ENCODE measurements at places on chromosomes 2 and 18.

DNA sequence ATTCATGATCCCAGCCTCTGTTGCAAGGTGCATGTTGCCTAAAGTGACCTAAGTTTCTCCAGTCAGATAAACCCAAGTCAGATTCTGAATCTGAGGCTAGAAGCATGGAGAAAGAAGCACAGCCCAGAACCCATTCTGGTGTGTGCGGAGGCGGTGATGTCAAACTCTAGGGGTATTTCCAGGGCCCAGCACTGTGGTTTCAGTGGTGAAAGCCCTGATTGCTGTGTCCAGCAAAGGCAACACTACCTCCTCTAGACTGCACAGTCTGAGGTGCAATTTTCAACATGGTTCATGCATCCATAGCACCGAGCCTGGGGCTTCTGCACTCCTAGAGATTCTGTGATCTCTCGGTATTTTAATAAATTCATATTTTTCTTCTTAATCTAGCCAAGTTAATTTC is 264.8 kb upstream of the KLHL29 start:
- DNase-seq, result no peak

DNA sequence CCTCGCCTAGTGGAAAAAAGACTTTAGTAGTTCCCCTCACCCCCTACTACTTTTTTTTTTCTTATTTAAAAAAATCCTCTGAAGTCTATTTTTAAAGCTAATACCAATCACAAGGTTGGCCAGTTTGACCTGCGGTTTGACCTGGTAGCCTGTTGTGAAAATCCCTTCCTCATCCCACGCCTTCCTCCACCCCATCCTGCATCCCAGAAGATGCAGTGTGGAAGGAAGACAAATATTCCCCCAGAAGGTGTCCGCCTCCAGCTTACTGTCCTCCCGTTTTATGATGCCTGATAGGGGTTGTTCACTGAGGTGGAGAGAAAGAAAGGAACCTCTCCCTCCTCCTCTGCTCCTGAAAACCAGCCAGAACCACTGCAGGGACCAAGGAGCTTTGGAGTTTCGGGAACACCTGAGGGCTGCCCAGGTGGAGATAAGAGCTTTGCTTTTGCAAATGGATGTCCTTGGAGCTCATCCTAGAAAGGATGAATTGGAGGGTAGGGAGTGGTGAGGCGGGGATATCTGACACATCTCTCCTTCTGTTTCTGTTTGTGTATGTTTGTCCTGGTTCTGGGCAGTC is 909 bp downstream of the ATP6V1C2 start:
- DNase-seq, result no peak

DNA sequence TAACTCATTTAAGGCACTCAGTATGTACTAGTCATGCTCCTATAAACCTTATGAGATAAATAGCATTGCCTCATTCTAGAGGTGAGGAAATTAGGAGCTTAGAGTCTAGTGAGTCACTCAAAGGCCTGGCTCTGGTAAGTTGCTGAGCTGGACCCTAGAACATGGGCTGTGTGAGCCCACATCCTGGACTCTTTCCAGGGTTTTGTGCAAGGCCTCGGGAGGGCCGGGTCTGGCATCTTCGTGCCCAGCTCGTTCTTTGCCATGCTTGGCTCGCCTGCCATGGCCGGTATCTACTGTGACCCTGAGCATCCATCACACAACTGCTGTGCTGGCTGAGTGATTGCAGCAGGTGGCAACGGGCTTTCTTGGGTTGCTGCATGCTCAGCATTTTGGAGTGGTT is 168.0 kb downstream of the LPIN1 start:
- no peak for DNase-seq

GRCh38 chr2:150491943-150492342 is 4.5 kb upstream of the RND3 start:
- DNase-seq, result no peak

GRCh38 chr2:135279209-135279608 is 227.1 kb downstream of the RAB3GAP1 start:
- DNase-seq, result no peak

DNA sequence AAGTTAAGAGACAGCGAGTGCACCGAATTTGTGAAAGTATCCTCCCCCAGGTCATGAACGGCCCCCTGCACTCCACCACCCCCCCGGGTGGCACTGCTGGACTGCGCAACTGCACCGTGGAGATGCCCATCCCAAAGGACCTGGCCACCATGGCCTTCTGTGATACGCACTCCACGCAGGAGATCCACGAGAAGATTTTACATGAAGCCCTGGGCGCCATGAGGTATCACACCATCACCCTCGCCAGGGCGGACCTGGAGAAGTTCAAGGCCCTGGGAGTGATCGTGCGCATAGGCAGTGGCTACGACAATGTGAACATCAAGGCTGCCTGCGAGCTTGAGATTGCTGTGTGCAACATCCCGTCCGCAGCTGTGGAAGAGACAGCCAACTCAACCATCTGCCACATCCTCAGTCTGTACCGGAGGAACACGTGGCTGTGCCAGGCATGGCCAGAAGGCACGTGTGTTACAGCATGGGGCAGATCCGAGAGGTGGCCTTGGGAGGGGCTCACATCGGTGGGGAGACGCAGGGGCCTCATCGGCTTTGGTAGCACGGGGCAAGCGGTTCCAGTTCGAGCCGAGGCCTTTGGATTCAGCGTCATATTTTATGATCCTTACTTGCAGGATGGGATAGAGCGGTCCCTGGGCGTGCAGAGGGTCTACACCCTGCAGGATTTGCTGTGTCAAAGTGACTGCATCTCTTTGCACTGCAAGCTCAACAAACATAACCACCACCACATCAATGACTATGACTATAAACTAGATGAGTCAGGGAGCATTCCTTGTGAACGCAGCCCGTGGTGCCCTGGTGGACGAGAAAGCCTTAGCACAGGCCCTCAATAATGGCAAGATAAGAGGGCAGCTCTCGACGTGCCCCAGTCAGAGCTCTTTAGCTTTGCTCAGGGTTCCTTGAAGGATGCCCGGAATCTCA is 290.8 kb upstream of the MC4R start:
- no peak for DNase-seq

- no peak for DNase-seq
Measured at GRCh38 chr2:95059656-95060370, 34.3 kb downstream of the MAL start.

GRCh38 chr2:227033471-227034148 is 130.4 kb downstream of the COL4A4 start:
- DNase-seq, result peak; percentile 24

DNA sequence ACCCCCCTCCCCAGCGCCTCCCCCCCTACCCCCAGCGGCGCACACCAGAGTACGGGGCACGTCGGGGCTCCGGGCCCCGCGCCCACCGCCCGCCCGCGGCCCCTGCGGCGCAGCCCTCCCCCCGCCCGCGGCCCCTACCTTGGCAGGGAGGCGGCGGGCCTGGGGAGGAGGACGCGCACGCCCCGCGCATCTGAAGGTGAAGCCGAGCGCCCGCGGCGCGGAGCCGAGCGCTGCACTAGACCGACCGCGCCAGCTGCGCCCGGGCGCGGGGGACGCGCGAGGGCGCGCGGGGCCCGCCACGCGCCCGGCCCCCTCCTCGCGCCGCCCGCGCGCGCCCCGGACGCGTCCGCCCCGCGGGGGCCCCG is at the start of gene ZNF516:
TSS of gene ZNF516 (minus strand) at position 237 of the 365 bp plus-strand sequence. CDS start 52,188 bp downstream, outside the sequence.
- DNase-seq, result no peak

- peak; percentile 48 for DNase-seq
Measured at GRCh38 chr2:215059724-215060123, 78.7 kb downstream of the ABCA12 start.

DNA sequence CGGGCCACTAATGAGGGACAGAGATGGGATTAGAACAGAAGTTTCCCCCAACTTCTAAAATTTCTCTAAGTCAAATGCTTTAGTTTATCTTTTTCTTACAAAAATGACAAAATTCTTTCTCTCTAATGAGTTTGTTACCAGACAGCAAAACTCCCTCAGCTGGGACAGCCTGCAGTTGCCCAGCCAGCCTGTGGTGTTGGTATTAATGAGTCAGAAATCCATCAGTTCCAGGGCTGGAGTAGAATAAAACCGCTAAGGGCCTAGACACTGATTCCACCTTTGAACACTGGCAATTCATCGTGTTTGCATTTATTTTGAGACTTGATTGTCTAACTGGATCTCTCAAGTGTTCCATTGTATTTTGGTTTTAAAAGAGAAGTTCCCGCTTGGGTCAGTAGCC is 38.3 kb upstream of the SMAD2 start:
- peak; percentile 38 for DNase-seq

DNA sequence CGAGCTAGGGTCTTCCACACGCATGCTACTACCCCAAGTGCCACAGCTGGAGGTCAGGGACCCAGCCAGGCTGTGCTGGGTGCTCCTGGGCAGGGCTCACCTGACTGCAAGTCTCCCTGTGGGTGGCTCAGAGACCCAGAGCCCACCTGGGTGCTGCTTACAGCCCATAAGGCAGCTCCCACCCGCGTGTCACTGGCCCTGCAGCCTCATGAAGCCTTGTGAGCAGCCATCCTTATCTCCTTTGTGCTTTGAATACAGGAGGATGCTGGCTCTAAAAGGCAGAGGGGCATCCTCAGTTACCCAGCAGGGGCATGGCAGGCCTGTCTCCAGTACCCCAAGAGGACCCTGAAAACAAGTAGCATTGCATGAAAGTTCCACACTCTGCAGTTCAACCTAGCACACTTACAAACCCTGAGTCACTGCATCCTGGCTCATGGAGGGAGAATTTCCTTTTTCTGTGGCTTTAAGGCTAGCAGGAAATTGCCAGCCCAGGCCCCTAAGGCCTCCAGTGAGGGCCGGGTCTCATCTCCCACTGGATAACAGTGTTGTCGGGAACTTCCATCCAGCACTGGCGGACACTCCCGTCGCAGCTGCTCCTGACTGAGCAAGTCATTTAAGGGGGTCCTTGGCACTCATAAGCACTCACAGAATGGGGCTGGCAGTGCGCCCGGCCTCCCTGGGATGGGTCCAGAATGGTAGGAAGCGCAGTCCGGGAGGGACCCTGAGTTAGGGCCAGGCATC is 137.1 kb downstream of the RPIA start:
- DNase-seq, result no peak

DNA sequence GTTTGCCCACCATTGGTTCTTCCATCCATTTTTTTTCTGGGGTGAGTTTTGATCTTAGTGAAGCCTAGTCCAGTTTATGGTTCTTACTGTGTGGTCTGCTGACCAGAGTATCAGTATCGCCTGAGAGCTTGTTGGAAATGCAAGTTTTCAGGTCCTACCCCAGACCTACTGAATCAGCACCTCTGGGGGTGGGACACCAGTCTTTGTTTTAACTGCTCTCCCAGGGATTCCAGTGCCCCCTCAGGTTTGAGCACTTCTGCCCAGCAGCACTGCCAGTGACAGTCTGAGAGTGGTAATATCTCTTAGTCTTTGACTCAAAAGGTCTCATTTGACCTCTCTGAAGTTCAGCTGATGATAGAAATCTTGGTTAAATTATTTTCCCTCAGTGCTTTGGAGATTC is 269.3 kb downstream of the ALPK2 start:
- DNase-seq, result no peak

- DNase-seq, result no peak
Measured at GRCh38 chr2:149492923-149493322, 94.7 kb downstream of the MMADHC start.

GRCh38 chr2:192888109-192888508 is 693.4 kb upstream of the TMEFF2 start:
- no peak for DNase-seq

- DNase-seq, result no peak
Measured at GRCh38 chr2:170369894-170370293, 191.9 kb downstream of the MYO3B start.

DNA sequence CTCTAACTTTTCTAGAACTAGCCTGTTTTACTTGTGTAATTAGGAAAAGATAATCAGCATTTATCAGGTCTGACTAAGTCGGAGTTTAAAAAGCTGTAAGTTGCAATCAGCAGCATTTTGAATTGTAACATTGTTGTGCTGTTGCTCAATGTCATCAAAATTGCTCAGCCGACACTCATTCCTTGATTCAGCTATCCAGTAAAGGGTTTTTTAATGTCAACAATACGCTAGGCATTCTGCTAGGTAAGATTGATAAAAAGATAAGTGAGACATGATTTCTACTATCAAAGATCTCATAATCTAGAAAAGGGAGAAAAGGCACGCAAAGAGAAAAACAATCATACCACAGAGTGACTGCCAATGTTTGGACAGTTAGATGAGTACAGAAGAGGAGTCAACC is 327.1 kb upstream of the CDH2 start:
- DNase-seq, result no peak

DNA sequence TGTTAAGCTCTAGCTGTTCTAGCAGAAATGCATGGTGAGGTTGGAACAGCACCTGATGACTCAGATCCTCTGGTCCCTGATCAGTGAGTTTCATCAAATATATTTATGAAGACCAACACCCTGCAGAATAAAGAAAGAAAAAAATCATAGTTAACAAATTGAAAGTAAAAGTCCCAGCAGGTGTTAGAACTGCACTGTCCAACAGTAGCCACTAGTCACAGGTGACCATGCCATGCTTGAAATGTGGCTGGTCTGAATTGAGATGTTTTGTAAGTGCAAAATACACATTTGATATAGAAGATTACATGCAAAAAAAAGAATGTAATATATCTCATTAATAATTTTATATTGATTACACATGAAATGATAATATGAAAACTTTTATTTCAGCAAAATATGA is 1010.7 kb upstream of the ZEB2 start:
- no peak for DNase-seq

DNA sequence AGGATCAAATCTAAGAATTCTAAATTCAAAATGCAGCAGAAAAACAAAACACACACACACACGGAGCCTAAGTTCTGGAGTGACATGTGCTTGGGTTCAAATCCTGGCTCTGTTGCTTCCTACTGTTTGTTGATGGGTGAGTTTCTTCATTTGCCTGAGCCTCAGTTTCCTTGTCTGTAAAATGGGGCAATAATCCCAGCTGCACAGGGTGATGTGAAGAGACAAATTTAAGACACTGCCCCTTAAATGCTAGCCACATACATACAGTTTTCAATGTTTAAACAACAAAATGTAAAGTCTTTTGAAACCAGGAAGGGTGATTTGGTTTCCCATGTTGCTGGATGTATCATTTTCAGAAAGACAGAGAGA is 943 bp upstream of the GPR17 start:
- DNase-seq, result no peak

GRCh38 chr18:58637946-58638345 is 9.1 kb upstream of the ALPK2 start:
- no peak for DNase-seq

- no peak for DNase-seq
Measured at GRCh38 chr2:48069769-48070168, 163.5 kb upstream of the FBXO11 start.

Data from brain microvascular endothelial cell (primary cell).